Fibroblast of lung (primary cell): ENCODE measurements at places on chromosomes 2 and 18. TPM values are rescaled to one million over a fixed set of nuclear protein-coding genes. Genes with fewer than 3 reads are reported as not detected.
A peak's percentile ranks its signal among the peaks of the same experiment; 100 is the strongest.

GRCh38 chr2:171880774-171881173 is 13.3 kb downstream of the SLC25A12 start:
- no peak for DNase-seq

The ADD2 gene
- 2.5 and 2.6 TPM in 2 replicates for total RNA-seq

GRCh38 chr18:3508576-3509549 is 58.9 kb downstream of the TGIF1 start:
- DNase-seq, result peak; percentile 11

The GRP gene
- total RNA-seq, result not detected in 2 replicates

The SNORC gene
- 0.77 and 0.83 TPM in 2 replicates for total RNA-seq

DNA sequence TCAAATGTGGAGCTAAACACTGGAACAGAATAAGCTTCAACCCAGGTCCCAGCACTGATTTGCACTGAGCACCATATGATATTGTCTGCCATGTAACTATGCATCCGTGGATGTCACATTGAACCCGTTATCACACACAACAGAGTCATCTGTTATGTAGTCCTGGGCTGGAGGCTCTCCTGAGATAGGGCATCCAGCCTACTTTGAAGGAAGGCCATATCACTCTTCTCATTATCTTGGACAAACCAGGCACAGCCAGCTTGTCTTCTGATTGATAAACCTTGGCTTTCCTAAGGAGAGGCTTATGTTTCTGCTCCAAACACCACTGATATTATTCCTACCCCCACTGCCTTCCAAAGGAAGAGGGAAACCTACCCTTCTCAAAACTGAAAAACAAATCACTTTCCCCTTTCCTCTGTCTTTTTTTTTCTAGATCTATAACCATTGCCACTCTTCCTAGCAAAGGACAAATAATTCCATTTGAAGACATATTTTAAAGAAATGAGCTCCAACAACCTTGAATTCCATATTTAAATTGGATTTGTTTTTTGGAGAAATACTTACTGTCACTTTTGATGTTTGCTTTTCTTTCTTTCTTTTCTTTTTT is 16.4 kb downstream of the RSAD2 start:
- no peak for DNase-seq

The FNDC4 gene
- 12.8 and 18.3 TPM in 2 replicates for total RNA-seq

DNA sequence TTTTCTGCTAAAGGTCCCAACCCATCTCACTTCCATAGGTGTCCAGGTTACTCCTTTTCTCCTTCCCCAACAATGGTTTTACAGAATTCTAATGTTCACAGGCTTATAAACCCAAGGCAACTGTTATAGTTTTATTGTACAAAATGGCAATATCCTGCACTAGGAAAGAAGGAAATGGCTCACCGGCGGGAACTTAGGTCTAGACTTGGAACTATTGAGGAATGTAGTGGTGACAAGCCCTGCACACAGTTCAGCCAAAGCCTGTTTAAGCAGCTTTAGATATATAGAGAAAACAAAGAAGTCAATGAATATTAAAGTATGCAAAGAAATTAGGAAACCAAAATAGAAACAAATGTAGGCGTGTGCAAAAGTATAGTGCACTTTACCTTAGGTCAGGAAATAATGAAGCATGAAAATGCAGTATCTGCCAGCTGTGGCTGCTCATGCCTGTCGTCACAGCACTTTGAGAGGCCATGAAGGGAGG is 22.7 kb upstream of the KCNG3 start:
- DNase-seq, result no peak
